ENCODE measurements at places on chromosomes 7 and 10.
A peak's percentile ranks its signal among the peaks of the same experiment; 100 is the strongest.

- no peak for DNase-seq
These were observed 116.2 kb downstream of the GRID1 start for GRCh38 chr10:86250399-86250798.

- DNase-seq, result peak; percentile 92
These were observed 34.7 kb downstream of the DDIT4 start for GRCh38 chr10:72308320-72308987.

- no peak for DNase-seq
These were observed 99.7 kb downstream of the RAMP3 start for GRCh38 chr7:45257284-45257683.

DNA sequence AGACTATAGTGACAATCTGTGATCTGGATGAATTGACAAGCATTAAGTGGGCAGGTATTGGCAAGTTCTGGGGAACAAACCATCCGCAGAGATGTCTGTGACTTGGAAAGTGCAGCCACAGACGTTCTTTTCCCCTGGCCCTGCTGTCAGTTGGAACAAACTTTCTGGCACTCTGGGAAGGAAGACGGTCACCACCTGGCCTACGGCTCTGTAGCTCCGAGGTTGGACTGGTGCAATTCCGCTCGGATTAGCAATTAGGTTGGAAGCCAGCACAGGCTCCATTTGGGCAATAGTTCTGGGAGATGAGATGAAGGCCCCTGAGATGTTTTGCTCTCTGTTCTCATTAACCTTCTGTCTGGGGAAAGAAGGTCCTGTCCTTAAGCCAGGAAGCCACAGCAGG, 437.5 kb downstream of the CALN1 start:
- no peak for DNase-seq

DNA sequence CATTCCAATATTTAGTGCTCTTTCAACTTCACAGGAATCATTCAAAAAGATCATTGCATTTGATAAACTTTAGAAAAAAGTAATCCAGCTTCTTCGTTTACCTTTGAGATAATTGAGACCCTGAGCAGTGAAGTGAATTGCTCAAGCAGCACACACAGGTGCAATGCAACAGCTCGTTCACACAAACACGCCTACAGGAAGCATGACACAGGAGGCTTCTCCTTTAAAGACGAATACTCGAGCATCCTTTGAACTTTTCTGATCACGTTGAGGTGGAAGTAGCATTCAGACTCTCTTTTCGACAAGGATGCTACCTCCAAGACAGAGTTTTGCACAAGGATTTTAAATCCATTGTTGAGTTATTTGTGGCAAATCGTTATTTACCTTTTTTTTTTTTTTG, 18.0 kb upstream of the RSU1 start:
- DNase-seq, result no peak

GRCh38 chr10:69801434-69802315, at the start of gene COL13A1:
COL13A1 (plus strand) TSS chr10:69801906; CDS start chr10:69802424, 518 bp downstream.
- peak; percentile 76 for DNase-seq

- no peak for DNase-seq
These were observed 669.3 kb downstream of the AUTS2 start for GRCh38 chr7:70267381-70268120.

DNA sequence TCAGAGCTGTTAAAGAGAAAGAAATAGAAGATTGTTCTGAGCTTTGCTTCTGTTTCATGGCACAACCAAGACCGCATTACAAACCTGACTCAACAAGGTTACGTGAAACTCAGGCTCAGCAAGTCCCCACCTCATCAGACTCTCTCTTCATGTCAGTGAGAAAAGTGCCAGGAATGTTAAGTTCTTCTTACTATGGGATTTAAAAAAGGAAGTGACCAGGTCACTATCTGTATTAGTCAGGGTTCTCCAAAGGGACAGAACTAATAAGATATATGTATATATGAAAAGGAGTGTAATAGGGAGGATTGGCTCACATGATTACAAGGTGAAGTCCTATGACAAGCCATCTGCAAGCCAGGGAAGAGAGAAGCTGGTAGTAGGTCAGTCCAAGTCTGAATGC, 25.4 kb upstream of the PAPSS2 start:
- no peak for DNase-seq

DNA sequence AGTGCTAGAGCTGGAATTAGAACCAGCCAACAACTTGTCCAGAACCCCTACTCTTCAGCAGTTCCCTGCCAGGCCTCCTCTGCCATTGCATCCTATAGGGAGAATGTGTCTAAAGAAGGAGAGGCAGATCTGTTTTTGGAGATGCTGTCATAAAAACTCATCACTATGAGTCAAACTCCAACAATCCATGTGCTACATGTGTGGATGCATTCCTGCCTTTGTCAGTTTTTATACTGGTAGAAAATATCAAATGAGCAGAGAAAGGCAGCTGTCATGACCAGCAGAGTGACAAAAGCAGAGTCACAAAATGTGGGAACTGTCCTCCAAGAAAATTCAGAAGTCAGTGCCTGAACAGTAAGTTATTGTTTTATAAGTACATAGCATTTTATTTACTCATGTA, 93.0 kb downstream of the ABLIM1 start:
- peak; percentile 16 for DNase-seq

DNA sequence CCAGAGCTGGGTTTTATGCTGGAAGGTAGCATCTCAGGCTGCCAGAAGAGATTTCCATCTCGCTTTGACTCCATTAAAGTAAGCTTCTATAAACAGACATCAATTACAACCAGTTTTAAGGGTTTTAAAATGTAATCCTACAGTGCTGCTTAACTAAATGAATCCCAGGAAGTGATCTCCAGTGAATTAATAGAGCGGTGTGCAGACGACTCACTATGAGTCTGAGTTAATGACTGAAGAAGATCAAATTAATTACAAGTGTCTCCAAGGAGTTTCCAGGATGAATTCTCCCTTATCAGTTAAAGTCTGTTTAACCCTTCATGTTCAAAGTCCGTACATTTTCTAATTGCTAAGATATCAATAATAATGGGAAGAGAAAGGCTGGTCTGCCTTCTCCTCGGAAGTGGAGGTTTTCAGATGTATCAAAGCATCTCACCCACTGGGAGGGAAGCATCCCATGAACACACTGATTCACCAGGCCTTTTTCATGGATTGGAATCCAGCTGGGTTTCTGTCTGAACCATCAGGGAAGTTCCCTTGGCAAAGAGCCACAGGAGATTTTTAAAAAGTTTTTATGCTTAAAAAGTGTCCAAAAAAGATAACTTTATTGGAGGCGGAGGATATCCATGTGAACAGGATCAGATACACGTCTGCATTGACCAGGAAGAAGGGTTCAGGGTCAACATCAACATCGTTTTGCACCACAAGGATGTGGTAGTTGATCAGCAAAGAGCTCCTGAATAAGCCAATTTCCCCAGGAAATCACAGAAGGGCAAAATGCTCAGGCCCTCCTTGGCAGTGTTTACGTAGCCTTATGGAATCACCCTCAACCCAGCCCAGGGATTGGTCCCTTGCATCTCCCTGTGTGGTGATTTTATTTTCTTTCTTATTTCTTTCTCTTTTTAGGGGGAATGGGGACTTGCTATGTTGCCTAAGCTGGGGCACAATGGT, 288.2 kb downstream of the POU6F2 start:
- no peak for DNase-seq

GRCh38 chr10:115593060-115593459, 499.9 kb downstream of the ATRNL1 start:
- no peak for DNase-seq

DNA sequence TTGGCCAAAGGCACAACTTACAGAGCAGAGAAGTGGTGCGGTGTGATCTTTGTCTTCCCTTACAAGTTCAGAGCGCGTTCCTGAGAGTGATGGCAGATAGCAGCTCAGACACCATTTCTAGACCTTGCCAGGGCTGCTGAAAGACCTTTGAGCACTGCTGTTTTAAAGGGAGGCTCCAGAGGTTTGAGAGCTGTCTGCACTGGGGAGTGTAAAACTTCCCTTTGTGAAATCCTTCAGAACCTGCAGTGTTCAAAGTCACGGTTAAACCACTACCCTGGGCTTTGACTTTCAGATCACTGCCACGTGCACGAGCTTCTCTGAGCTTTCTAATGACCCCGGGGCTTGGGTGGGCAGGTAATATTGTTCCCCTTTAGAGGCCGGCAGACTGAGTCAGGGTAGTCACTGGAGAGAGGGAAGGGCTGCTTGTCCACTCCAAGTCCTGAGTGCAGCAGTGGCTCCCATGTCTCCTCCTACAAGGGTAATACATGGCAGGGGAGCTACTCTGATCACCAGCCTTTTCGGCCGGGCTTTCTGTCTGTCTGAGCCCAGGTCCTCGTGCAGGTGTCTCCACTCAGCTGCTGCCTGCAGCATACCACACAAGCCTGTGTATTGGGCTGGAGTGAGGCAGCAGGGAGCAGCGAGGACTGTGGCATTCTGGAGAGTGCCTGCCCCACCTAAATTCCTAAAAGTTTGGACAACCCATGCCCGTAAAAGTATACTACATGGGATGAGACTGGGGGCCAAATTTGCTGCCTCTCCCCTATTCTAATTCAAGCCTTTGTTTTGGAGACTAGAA, 63.3 kb downstream of the ZMIZ1 start:
- DNase-seq, result no peak

GRCh38 chr7:40870108-40870507, 735.3 kb downstream of the SUGCT start:
- DNase-seq, result no peak

DNA sequence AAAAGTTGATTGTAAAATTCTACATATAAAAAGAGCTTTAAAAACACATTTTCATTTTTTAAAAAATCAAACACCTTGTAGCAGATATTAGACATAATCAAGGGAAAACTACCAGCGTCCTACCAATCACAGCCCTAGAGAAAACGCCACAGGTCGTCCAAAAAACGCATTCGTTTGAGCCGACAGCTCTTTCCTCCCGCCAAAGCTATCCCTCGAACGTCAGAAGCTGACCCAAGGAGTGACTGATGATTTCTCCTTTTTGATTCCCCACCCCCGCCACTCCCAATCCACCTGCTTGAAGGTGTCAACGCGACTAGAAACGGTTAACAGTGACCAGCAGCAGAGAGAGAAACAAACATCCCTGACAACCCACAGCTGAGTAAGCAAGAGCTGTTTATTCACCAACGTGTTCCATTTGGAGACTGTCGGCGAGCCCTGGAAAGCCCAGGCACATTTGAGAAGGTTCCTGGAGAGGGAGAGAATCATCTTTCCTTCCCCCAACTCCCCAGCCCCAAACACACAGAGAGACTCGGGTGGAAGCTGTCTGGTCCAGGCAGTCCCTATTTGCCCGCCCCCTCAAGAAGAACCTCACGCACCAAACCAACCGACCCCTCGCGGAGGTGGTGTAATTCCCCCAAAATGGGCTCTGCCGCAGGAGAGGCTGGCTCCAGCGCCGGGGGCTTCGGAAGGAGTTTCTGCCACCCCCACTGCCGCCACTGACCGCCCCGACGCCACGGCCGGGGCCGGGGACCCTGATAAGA, 622 bp downstream of the CPEB3 start:
- peak; percentile 54 for DNase-seq

DNA sequence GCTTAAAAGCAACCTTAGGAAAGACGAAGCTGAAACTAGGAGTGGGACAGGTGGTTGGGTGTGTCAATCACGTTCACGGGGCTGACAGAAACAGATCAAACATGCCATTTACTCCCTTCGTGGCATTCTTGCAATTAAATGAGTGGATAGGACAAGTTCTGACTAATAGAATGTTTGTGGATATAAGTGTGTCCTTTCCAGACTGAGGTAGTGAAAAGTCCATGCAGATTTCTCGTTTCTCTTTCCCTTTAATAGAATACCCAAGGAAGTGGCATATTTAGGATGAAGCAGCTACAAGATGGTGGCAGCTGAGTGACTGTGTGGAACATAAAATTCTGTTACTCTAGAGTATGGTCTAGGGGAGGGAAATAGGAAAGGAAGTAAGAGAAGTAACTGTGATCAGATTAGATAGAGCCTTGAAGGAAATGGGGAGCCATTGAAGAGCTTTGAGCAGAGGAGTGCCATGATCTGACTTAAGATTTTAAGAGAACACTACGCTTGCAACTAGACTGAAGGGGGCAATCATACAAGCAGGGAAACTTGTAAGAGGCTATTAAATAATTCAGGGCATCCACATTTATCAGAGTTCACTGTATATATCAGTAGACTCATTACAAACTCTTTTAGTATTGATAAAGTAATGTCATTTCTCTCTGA, 46.3 kb upstream of the HYAL4 start:
- DNase-seq, result no peak

- DNase-seq, result no peak
These were observed 95.6 kb upstream of the MKI67 start for GRCh38 chr10:128221807-128222206.

GRCh38 chr10:79443338-79444198, 1.9 kb downstream of the ZCCHC24 start:
- no peak for DNase-seq

DNA sequence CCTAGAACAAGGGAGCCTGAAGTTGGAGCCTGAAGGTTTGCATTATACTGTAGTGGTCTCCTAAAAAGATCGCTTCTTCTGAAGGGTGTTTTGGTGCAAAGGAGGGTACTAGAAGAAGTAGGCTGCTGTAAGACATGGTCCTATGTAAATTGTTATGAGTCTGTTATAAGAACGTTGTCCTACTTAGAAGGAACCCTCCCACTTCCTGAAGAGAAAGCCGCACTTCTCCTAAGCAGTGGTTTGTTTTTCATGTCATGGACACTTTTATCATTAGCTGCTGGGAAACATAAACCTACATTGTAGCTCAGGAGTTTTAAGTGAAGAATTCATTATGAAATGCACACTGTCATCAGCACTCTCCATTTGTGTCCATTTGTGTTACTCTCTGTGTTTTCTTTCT, 129.1 kb upstream of the ITGB1 start:
- DNase-seq, result no peak

GRCh38 chr7:110775046-110775445, 315.9 kb upstream of the LRRN3 start:
- no peak for DNase-seq

DNA sequence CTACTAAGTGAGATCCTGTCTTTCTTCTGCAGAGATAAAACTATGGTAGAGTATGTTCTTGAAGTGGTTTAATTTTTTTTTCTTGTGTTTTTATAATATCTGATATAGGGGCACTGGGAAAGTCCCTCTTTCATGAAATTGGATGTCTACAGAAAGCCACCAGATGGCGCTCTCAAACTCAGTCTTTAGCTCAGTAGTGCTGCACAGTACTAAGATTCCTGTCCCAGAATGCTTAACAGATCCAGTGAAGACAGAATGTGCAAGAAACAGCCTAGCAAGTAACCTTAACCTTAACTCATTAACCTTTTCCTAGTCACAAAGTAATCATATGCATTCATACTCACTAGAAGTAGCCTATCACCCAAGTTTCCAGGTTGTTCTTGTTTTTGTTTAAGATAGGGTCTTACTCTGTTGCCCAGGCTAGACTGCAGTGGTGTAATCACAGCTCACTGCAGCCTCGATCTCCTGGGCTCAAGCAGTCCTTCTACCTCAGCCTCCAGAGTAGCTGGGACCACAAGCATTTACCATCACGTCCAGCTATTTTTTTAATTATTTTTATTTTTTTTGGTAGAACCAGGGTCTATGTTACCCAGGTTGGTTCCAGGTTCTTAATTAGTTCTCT, 56.7 kb downstream of the IDE start:
- DNase-seq, result peak; percentile 45

- peak; percentile 19 for DNase-seq
These were observed 48.6 kb downstream of the CUL1 start for GRCh38 chr7:148747274-148747673.

DNA sequence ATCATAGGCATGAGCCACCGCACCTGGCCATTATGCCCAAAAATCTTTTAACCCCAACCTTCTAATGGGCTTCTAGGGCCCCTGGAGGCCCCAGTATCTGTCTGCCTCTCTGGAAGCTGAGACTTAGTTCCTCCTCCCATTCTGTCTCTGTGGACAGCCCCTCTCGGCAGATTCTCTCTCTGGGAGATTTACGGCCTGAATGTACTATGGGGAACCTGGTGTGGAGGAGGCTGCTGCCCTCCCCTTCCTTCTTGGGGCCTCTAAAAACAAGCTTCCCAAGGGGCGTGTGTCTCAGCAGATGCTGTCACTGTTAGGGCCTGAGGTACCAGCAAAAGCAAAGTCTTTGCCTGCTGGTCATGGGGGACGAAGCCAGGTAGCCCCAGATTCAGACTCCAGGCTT, 35.8 kb upstream of the PRKAR1B start:
- DNase-seq, result no peak

All from mammary epithelial cell (primary cell).